GM12891 (cell line): ENCODE measurements at places on chromosomes 12 and 14.

DNA sequence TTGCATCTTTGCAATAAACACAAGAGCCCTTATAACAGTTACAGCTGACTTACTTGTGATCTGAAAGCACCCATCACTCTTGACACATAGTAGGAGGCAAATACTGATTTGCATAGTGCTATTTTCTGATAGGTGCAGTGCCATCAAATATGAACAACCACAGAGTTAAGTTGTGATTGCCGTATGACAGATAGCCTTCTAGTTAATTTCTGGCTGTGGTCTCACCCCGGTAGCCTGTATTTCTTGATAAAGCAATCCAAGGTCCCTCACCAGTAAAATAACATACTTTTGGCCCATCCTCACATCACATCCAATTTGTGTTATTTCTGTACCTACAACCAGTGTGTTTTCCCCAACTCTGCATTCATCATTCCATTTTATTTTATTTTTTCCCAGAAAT lies 23.3 kb upstream of the STYK1 start:
- DNase-seq: no peak

- no peak for DNase-seq
These were observed 48.0 kb downstream of the WNK1 start for GRCh38 chr12:800401-800800.

DNA sequence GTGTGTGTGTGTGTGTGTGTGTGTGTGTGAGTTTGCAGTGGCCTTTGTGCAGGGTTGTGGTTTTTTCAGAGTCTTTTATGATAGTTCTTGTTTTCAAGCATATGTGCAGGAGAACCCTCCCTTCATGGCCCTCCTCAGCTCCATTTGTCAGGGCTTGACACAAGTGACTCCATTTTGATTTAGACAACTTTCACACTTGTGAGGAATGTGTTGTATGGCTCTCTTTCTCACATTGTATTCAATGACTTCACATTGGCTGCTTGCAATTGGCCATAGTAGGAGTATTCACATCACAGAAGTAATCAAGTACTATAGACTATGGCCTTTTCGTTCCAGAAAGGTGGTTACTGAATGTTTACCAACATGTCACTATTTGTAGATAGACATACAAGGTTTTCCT lies 133.1 kb downstream of the SLC38A1 start:
- DNase-seq: no peak

- DNase-seq: no peak
These were observed 748 bp upstream of the ACVRL1 start for GRCh38 chr12:51906430-51907082.

GRCh38 chr12:68497702-68498101 lies 113.0 kb upstream of the RAP1B start:
- DNase-seq: no peak

DNA sequence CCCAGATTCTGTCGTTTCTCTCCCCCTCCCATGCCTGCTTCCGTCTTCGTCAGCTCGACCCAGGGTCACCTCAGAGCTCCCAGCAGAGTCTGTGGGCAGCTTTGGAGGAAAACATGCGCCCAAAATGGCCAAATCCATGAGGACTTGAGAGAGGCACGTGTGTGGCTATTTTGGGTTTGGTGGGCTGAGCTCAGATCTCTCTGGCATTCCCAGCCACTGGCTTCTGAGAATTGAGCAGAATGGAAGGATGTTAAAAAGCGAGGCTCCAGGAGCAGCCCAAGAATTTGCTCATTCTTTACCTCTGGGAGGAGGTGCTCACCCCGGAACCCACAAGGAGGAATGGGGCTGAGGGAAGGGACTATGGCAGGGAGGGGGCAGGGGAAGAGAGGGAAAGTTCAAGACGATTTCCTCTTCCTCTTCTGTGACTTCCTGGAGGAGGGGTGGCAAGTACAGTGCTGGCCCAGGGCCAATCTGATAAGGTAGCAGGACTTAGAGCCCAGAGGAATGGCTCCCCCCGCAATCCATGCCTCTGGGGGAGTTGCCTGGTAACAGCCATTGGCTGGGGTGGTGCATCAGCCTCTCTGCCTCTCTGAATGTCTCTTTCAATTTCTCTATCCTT lies 20.1 kb downstream of the TSPAN9 start:
- no peak for DNase-seq

GRCh38 chr12:64739778-64740177 lies 19.4 kb downstream of the GNS start:
- no peak for DNase-seq

DNA sequence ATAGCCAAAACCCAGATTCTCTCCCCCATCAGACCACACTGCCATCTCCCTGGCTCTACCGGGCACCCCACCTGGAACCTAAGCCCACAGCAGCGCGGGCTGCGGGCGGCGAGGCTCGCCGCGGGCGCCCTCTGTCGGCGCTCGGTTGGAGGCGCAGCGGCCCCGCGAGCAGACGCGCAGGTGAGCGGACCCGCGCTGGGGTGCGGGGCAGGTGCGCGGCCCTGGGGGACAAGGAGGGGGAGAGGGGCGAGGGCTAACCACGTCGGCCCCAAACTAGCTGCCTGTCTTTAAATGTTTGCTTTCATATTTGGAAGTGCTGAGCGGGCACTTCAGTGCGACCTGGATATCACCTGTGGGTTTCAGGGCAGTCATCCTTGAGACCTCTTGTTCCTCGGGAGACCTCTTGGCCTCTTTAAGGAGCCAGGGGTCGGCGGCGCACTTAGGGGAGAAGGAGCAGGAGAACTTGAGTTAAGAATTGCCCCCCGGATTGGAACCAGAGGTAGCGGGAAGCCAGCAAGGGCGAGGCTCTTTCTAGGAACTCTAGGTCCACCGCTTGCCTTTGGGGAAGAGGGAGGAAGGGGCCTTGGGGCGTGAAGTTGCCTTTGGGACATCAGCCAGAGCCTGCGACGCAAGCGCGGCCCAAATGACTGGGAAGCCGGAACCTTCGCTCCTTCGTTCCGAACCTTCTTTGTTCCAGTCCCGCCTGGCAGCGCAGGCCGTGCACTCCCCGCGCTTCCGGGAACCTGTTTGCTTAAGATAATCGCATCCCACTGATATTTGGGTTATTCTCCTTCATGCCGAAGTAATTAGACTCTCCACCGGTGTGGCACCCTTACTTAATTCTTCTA lies 78.7 kb downstream of the NEDD1 start:
- DNase-seq: peak; percentile 52

DNA sequence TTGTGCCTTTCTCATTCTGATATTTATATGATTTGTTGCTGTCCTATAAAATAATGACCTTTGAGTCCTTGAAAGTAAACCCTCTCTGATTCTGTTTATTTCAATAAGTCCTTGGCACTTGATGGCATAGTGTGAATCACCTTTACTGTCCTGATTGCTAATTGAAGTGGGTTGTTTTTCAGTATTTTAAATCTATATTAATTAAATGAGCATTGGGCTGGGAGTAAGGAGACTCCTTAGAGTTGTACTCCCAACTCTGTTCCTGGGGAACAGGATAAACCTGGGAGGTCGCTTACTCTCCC lies 235.7 kb downstream of the EGLN3 start:
- DNase-seq: no peak

DNA sequence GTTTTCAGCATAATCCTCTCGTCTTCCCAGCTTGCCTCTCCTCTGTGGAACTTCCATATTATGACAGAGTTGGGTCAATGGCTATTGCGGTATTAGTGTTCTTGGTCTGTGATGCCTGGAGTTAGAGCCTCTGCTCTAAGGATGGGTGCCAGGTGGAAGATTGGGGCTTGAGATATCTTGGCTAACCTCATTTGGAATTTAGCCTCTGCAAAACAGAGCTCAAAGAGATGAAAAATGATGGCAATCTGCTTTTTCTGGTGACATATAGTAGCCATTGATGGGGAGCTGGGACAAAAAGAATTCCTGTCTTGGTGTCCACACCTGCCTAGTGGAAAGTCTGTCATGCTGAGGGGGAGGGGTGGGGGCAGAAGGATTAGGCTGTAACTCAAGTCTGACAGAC lies 152.1 kb downstream of the RPL10L start:
- DNase-seq: no peak

GRCh38 chr14:72708708-72709475 lies 185.0 kb downstream of the DPF3 start:
- DNase-seq: no peak

DNA sequence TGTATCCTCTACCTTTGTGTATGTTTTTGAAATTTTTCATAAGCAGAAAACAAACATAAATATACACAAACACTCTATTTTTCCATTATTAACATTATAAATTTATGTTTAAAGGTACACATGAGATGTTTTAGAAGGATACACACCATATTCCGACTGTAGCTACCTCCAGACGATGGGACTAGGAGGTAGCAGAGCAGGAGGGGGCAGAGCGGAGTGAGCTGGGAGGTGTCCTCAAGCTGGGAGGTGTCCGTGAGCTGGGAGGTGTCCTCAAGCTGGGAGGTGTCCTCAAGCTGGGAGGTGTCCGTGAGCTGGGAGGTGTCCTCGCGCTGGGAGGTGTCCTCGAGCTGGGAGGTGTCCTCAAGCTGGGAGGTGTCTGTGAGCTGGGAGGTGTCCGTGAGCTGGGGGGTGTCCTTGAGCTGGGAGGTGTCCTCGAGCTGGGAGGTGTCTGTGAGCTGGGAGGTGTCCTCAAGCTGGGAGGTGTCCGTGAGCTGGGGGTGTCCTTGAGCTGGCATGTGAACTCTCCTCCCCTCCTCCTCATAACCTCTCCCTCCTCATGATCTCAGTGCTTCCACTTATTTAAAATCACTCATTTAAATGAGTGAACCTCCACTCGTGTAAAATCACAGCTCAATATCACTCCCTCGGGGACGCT lies 346.9 kb upstream of the SFSWAP start:
- DNase-seq: no peak

DNA sequence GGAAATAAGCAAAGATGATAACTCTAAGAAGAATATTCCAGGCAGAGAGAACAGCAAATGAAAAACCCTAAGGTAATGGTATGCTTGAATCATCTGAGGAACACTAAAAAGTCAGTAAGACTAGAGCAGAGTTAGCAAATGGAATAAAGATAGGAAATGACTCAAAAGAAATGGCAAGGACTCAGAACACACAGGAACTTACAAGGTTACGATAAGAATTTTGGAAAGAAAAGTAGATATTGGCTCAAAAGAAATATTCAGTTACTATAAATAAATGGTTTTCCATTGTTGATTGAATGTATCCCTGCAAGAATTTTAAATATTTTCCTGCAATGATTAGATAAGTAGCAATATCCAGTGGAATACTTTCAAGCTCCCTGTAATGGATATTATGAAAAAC lies 705.8 kb downstream of the C12orf50 start:
- no peak for DNase-seq

DNA sequence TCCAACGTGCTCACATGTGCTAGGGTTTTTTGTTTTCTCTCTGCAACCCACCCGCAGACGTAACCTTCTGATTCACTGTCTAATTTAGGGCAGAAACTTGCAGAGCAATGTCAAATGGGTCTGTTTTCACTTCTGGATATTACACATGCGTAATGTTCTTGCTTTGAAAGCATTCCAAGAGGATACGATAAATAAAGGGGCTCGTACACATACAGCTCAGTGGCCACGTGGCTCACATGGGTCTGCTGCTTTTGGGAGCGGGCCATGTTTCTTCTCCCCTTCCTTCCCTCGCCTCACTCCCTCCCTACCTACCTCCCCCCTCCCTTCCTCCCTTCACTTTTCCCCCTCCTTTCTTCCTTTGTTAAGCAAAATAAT lies 23.4 kb downstream of the CACNA1C start:
- no peak for DNase-seq

DNA sequence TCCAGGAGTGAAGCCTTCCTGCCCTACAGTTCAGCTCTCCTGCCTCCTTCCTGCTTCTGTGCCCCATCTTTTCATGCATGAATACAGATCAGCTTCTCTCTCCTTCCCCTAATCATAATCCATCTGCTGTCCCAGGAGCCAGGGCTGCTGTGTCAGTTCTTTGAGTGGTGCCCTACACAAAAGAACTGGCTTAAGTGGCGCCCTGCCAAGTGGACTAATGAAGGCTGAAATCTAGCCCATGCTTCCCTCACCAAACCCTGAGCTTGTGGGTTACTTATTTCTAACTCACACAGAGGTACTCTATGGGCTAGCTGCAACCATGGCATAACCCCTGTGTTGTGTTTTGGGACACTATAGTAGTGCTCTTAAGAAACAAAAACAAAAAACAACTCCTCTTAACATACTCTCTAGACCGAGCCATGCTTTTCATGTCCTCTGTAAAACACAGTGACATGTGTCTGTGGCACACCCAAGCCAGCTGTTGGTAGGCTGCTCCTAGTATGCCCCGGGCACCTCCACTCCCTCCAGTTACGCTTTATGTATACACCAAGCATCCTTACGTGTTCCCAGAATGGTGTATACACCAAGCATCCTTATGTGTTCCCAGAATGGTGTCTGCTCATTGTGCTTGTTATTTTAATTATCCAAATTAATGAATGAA lies 19.3 kb upstream of the ETV6 start:
- no peak for DNase-seq

GRCh38 chr14:68535404-68536017 lies 257.4 kb downstream of the ZFP36L1 start:
- DNase-seq: no peak

GRCh38 chr12:29148911-29149690 lies at the start of gene FAR2:
Gene FAR2 (plus strand): TSS chr12:29149278. CDS start chr12:29270450, 121,172 bp downstream.
- DNase-seq: peak; percentile 51

DNA sequence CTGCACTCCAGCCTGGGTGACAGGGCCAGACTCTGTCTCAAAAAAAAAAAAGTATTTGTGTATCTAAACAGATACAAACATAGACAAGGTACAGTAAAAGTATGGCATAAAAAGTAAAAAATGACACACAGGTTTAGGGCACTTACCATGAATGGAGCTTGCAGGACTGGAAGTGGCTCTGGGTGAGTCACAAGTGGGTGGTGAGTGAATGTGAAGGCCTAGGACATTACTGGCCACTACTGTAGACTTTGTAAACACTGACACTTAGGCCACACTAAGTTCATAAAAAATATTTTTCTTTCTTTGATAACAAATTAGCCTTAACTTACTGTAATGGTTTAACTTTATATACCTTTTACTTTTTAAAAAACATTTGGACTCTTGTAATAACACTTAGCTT lies 38.0 kb upstream of the EIF5 start:
- no peak for DNase-seq

DNA sequence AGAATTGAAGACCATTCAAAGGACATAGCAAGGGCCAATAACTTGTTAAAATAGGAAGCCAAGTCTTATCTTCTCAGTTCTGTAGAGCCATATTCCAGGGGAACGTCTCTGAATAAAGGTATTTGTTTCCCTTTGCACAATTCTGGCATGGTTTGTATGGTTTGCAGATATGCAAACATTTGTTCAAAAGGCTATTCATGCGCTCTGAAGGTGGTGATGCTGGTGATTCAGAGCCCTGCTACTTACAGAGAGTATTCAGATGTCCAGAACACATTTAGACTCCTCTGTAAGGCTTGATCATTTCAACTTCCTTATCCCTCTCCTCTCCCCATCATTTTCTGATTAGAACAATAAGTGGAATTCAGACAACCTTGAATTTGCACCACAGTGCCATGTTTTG lies 35.9 kb downstream of the SLC4A8 start:
- DNase-seq: no peak

DNA sequence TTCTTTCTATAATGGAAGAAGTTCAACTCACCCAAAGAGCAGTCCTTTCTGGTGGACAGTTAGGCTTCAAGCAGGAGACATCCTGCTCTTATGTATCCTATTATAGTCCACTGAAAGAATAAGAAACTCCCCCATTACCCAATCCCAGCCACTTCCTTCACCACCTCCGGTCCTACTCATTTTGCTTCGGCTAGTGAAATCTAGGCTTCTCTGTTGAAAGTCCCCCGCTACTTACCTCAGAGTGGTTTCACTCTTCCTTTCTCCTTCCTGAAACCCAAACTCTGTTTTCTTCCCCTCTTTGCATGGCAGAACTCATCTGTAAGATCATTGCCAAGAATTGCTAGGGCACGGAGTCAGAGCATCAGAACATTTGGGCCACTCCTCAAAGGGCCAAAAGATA lies at the start of gene GPR84:
Gene GPR84, minus strand, starts transcription at position 74 of the 400 bp plus-strand sequence. CDS start 635 bp downstream, outside the sequence.
- no peak for DNase-seq
